ENCODE measurements at places on chromosomes 3 and 15.

DNA sequence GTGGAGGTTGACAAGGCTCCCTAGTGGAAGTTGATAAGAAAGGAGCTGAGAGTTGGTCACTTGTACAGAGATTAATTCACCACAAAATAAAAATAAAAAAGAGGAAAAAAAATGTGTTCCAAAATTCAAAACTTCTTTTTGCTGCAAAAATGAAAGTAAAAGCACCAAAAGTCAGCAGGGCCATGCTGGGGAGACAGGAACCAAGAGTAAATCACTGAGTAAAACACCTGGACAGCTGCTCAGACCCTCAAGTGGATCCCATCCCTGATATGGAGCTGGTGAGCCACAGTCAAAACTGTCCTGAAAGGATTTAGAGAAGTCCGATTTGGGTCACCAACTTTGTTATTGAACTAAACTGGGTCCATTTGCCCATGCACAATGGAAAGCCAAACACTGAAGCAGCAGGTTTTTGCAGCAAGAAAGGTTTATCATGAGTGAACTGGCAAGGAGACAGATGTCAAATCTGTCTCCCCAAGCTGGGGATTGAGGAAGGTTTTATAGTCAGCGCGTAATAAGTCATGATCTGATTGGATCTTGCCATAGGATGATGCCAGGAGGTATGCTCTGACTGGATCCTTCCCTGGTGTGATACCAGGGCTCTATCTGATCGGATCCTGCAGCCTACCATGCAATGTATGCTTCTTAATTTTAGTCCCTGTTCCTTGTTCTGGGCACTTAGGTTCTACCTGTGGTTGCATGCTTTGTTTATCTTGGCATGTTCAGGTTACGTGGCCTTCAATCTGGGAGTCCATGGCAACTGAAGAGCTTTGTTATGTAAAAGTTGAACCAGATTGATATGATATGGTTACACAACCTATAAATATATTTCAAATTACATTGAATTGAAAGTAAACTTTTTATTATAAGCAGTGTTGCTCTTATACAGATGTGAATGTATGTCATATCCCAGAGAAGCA lies 313.2 kb downstream of the POLQ start:
- DNase-seq: no peak

DNA sequence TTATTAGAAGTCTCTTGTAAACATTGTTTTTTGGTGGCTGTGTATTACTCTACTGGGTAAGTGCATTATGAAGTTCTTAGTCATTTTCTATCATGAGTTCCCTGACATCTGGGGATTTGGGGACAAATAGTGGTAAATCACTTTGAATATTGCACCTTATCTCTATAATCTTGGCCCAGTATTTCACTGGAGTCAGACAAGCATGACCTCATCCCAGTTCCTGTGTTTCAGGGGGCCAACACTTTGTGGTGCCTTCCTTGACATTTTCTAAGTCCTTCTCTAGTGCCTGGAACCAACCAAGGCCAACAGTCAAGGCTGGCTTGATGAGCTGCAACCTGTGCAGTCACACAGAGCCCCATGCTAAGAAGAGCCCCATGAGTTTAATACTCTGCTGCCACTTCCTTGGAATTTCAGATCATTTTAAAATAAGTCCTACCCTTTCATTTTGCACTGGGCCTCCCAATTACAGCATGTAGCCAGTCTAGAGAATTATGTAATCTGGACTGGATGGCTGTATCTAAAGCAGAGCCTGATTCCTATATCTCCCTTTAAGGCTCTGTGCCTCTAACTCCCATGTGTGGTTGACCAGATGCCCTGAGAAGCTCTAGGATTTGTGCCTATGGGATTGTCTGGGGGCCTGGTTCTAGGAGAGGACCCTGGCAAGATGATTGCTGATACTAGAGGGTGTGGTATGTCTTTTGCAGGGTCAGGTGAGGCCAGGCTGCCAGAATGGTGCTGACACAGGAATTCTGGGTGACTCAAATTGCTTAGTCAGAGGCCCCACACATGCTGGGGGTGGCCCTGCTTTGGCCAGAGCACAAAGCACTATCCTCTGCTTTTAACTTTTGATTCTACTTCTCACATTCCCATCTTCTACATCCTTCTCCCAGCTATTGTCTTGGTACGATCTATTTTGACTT lies 319.6 kb upstream of the TBC1D5 start:
- no peak for DNase-seq

DNA sequence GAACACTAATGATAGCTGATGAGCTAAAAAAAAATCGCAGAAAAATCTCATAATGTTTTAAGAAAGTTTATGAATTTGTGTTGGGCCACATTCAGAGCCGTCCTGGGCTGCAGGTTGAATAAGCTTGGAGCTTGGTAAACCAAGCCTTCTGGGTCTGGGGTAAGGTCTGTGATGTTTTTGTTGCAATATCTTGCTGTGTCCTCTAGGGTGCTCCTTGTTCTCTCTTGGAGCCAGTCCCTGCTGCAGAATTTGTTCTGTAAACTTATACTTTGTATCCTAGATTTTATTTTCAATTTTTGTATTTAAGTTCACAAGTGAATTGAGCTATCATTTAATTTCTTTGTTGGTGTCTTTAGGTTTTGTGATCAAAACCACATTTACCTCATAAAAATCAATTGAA lies 143.7 kb downstream of the NR1D2 start:
- no peak for DNase-seq

GRCh38 chr3:144003051-144003450 lies 31.4 kb downstream of the DIPK2A start:
- DNase-seq: no peak

- no peak for DNase-seq
Observed at GRCh38 chr15:28956491-28956890, 70.7 kb downstream of the APBA2 start.

DNA sequence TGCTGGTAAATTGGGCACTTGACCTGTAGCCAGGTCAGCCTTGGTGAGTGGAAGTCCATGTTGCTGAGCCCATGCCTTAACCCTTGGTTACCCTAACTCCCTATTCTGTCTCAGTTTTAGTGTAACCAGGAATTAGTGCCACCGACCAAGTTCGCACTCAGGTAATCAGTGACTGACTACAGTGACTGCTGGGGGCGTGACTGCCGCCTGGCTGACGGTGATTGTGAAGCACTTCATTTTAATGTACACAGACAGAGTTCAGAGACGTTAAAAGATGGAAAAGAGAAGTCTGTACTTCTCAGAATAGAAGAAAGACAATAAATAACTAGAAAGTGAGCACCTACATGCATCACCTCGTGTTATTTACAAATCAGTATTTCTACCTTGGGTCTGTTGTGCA lies 17.3 kb downstream of the CFAP161 start:
- DNase-seq: no peak

DNA sequence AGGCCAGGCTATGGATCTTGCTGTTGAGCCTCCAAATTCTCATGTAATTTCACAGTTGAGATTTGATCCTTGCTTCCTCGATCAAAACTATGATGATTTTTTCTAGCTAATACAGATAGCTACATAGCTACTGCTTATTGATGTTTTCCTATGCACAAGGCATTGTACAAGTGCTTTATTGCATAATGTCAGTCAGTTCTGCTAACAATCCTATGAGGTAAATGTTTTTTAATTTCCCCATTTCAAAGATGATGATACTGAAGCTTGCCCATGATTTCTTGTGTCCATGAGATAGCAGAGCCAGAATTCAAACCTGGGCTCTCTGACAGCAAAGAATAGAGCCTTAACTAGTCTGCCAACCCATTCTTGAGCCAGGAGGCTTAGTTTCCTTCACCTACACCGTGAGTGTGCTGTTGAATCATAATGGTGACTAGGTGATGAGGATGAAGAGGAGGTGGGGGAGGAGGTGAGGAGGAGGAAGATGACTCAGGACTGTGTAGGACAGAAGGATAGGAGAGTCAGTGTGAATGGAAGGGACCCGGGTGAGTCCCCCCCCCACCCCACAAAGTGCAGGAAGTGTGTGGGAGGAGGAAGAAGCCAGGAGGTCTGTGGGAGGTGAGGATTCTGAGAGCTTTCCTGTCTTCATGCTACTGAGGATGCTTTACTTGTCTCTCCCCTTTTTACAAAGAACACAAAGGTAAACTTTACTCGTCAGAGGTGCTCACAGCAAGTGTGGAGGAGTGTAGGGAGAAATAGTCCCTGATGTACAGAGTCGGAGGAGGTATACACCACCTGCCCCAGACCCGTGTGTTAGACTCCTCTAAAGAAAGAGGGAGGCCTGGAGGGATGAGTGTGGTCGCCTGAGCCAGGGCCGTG lies 3.6 kb downstream of the TAGLN3 start:
- peak; percentile 31 for DNase-seq

DNA sequence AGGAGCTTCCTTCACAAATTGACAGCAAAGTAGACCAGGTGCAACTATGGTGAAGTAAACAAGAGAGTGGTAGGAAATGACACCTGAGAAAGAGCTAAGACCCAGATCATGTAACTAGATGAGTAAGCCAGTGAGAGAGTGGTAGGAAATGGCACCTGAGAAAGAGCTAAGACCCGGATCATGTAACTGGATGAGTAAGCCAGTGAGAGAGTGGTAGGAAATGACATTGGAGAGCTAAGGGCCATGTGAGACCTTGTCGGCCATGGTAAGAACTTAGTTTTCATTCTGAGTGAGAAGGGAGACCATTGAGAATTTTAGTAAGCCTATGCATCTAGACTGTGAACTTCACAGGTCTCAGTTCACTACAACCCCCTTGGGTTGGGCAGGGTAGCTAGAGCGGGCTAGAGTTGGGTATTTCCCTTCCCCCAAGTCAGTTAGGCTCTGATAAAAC lies 5.4 kb upstream of the SENP7 start:
- DNase-seq: peak; percentile 85

GRCh38 chr3:5188419-5189221 lies 1.1 kb downstream of the EDEM1 start:
- peak; percentile 69 for DNase-seq

DNA sequence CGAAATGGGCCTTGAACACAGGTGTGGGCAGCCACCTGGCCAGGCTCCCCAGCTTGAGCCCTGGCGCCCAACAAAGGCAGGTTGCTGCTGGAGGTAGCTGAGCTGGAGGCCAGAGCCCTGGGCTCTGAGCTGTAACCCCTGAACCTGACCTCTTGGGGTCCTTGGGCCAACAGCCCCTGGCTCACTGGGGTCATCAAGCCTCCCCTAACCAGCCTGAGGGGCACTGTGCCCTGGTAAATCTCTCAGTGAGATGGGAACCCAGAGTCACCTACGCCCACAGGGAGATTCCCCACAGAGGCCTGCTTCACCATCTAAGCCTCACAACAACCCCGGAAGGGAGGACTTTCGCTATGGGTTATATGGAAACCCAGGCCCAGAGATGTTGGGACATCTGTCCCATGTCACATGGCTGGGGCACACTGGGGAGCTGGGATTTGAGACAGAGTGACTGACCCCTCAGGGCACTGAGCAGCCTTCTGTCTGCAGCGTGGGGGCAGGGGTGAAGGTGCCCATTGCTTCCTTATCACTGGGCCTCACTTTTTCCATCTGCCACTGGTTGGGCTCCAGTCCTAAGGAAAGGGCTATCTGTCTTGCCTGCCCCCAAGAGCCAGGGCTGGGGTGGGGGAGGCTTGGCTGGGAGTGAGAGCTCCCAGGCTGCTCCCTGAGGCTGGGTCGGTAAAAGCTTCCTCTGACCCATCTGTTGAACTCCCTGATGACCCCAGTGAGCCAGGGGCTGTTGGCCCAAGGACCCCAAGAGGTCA lies 59.1 kb downstream of the IQSEC1 start:
- DNase-seq: peak; percentile 58

DNA sequence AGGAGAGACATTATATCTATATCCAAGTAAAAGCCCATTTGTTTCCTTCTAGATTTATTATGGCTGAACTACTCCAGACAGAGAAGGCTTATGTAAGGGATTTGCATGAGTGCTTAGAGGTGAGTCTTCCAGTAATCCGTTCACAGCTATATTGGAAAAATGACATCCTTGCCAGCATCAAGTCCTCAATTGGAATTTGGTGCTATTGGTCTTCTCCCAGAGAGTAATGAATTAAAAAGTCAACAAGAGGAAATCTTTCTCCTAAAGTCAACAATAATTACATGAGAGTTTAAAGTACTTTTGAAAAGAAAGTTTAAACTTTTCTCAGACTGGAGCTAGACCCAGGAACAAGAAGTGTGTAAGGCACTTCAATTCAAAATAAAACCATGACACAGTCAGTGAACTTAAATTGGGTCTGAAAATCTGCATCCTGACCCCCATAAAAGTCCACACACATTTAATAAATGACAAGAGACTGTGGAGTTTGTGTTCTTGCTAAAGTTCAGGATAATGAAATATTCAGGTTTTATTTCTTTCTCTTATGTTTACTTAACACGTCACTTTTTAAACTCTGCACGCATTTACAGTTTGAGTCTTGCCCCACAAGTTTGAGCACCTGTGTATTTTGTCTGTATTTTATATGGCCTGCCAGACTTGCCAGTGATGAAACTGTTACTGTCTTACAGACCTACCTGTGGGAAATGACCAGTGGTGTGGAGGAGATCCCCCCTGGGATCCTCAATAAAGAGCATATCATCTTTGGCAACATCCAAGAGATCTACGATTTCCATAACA lies 268.2 kb upstream of the UMPS start:
- DNase-seq: no peak

- no peak for DNase-seq
Observed at GRCh38 chr3:140695361-140696061, 17.6 kb downstream of the TRIM42 start.
